ENCODE measurements at places on chromosomes 2 and 18. TPM values are rescaled to one million over a fixed set of nuclear protein-coding genes. Genes with fewer than 3 reads are reported as not detected.

GPR39 gene
- total RNA-seq, result not detected

TXNDC2 gene
- total RNA-seq, result not detected

LYPD6B gene
- total RNA-seq, result not detected

COPS9 gene
- total RNA-seq, result 206 TPM

CDH2 gene
- total RNA-seq, result 308 TPM

SERPINB10 gene
- total RNA-seq, result not detected

GULP1 gene
- 4.6 TPM for total RNA-seq

CCDC178 gene
- total RNA-seq, result 0.35 TPM

CYP26B1 gene
- 4.4 TPM for total RNA-seq

DNMT3A gene
- total RNA-seq, result 20.2 TPM

SDC1 gene
- 0.11 TPM for total RNA-seq

NGEF gene
- not detected for total RNA-seq

ANKRD23 gene
- total RNA-seq, result 10.6 TPM

FAM237A gene
- not detected for total RNA-seq

LYG2 gene
- total RNA-seq, result not detected

CTAGE1 gene
- not detected for total RNA-seq

RGPD4 gene
- 0.11 TPM for total RNA-seq

SERPINB13 gene
- not detected for total RNA-seq

EN1 gene
- total RNA-seq, result not detected

ANO7 gene
- total RNA-seq, result 0.35 TPM

COL4A3 gene
- total RNA-seq, result 5.8 TPM

KCNIP3 gene
- 8.4 TPM for total RNA-seq

GATA6 gene
- total RNA-seq, result 56.0 TPM

EMILIN1 gene
- total RNA-seq, result 17.4 TPM

IL36G gene
- total RNA-seq, result not detected

HS6ST1 gene
- total RNA-seq, result 35.1 TPM

DPYSL5 gene
- total RNA-seq, result not detected

MC5R gene
- total RNA-seq, result not detected

FIGLA gene
- total RNA-seq, result not detected

APOB gene
- total RNA-seq, result 8.5 TPM

EVA1A gene
- total RNA-seq, result 0.97 TPM

ATIC gene
- 53.2 TPM for total RNA-seq

KDM3A gene
- 27.2 TPM for total RNA-seq

GPR55 gene
- total RNA-seq, result not detected

SKOR2 gene
- not detected for total RNA-seq

POTEI gene
- not detected for total RNA-seq

ADNP2 gene
- total RNA-seq, result 6.8 TPM

CEBPZ gene
- 30.1 TPM for total RNA-seq

TCF7L1 gene
- total RNA-seq, result 9.3 TPM

MYO7B gene
- 0.32 TPM for total RNA-seq

OTOF gene
- total RNA-seq, result not detected

CAPN14 gene
- 0.32 TPM for total RNA-seq

ST6GAL2 gene
- not detected for total RNA-seq

DSC1 gene
- 4.6 TPM for total RNA-seq

EFEMP1 gene
- total RNA-seq, result 62.5 TPM

FSHR gene
- 0.46 TPM for total RNA-seq

PGAP1 gene
- 5.5 TPM for total RNA-seq

TNFRSF11A gene
- total RNA-seq, result 0.94 TPM

ZNF516 gene
- 12.6 TPM for total RNA-seq

DNAJC5G gene
- total RNA-seq, result 2.3 TPM

CAVIN2 gene
- total RNA-seq, result 104 TPM

SERTAD2 gene
- total RNA-seq, result 12.8 TPM

GAD1 gene
- total RNA-seq, result not detected

TMEM37 gene
- 2.8 TPM for total RNA-seq

INHBB gene
- 8.2 TPM for total RNA-seq

TNS1 gene
- 722 TPM for total RNA-seq
